ENCODE measurements at places on chromosomes 12 and 14. TPM values are rescaled to one million over a fixed set of nuclear protein-coding genes. Genes with fewer than 3 reads are reported as not detected.

PTPN11 gene
- total RNA-seq, result 112 TPM

STAB2 gene
- total RNA-seq, result 0.25 TPM

CNTN1 gene
- total RNA-seq, result 0.57 TPM

DNA sequence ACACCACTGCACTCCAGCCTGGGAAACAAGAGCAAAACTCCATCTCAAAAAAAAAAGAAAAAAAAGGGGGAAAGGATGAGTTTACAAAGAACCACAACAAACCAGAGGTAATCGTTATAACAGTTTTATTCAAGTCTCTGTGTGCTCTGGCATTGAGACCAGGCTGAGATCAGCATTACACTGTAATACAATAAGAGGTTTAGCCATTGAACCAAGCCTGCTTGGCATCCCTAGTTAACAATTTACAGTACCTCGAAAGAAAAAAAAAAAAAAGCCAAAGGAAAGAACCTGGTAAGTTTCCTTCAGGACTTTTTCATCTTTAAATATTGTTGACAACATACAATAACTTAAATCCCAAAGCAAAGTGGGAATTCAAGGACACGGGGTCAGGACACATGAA lies 80.7 kb downstream of the TTC9 start:
- no peak for DNase-seq

GRCh38 chr14:21133901-21134300 lies 22.0 kb downstream of the OR5AU1 start:
- DNase-seq, result no peak

DNA sequence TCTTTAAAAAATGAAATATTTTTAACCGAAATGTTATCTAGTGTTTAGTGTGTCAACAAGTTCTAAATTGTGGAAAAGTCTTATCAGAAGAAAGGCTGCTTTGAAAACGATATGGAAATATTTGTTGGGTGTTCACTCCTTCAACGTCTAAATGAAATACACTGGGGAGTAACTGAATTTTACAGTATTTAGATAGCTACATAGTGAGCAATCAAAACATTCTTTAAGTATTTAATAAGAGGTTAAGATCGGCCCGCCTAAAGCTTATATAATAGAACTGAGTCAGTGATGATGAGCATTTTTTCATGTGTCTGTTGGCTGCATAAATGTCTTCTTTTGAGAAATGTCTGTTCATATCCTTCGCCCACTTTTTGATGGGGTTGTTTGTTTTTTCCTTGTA lies 228.3 kb downstream of the RAD51B start:
- DNase-seq, result no peak

DNA sequence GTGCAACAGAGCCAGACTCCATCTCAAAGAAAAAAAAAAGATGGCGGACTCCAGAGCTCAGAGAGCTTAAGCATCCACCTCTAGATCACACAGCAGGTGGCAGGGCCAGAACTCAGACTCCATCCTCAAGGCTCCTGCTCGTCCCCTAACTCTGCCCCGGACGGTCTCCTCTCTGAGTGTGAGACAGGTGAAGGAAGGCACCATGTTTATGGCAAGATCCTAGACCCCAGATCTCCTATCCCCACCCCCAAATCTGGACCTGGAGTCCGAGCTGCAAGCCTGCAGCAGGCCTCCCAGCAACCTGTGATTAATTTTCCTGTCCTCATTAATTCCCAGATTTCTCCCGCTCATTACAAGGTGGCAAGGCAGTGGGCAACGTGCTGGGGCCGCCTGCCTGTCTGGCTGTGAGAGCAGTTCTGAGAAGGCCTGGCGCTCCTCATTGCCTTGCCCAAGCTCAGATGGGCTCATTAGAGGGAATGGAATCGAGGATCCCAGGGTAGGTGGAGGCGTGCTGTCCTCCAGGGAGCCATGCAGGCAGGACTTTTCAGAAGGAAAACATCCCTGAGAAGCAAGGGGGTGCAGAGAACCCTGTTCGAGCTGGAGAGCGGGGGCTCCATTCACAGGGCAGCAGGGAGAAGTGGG lies 296.6 kb upstream of the RTL1 start:
- DNase-seq, result peak; percentile 12

GRCh38 chr12:42204362-42204761 lies 33.7 kb downstream of the YAF2 start:
- no peak for DNase-seq

DNA sequence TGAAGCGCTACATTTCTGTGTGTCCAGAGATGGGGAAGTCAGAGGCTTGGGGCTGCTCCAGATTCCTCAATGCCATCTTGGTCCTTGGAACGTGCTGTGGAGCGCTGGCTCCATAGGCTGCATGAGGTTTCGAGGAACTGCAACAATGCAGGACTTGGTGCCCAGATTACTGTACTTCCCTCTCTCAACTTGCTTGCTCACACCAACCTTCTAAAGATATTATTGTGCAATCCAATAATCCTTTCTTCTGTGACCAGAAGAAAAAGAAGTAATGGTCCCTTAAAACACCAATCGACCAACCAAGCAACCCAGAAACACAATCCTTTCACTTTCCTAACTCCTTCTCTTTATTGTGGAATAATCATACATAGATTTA lies 3.7 kb downstream of the PRICKLE1 start:
- DNase-seq, result no peak

GRCh38 chr12:116735951-116736599 lies 1.8 kb downstream of the SPRING1 start:
- no peak for DNase-seq
